KBM-7 (cell line): ENCODE measurements at places on chromosomes 13 and 19.
A peak's percentile ranks its signal among the peaks of the same experiment; 100 is the strongest.

- DNase-seq = peak; percentile 3
Measured at GRCh38 chr13:98869408-98870090, 108.3 kb downstream of the DOCK9 start.

- no peak for DNase-seq
Measured at GRCh38 chr13:44868397-44868796, 120.9 kb downstream of the NUFIP1 start.

DNA sequence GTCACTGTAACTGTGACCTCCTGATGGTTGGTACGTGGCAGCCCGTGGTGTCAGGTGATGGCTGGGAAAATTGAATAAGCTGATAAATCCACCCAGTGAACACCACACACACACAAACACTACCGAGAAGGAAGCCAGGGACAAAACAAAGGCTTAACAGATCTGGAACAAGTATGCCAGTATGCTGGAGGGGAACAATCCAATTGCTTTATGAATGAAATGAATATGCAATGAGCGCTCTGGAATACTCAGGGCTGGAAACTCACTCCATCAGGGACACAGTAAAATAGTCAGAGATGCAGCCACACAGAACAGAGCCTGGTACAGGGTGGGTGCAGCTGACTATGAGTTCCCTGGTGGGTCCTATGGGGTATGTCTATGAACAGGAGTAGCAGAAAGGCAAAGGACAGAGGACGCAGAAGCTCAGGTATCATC, 16.7 kb downstream of the TMTC4 start:
- DNase-seq = no peak

DNA sequence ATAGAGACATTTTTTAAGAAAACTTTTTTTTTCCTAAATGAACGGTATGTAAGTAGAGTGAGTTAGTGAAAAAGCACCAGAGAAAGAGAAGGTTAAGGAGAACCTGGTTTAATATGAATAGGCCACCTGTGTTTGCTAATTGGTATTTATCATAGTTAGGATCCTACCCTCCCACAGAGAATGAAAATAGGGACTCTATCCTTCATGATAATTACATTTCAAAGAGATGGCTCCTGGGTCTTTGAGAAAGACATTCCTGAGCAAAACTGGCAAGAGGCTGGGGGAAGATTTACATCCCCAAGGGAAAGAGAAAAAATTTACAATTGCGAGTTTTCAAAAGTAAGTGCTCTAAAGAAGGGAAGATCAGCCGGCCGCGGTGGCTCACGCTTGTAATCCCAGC, 1284.5 kb downstream of the SLITRK1 start:
- DNase-seq = no peak

DNA sequence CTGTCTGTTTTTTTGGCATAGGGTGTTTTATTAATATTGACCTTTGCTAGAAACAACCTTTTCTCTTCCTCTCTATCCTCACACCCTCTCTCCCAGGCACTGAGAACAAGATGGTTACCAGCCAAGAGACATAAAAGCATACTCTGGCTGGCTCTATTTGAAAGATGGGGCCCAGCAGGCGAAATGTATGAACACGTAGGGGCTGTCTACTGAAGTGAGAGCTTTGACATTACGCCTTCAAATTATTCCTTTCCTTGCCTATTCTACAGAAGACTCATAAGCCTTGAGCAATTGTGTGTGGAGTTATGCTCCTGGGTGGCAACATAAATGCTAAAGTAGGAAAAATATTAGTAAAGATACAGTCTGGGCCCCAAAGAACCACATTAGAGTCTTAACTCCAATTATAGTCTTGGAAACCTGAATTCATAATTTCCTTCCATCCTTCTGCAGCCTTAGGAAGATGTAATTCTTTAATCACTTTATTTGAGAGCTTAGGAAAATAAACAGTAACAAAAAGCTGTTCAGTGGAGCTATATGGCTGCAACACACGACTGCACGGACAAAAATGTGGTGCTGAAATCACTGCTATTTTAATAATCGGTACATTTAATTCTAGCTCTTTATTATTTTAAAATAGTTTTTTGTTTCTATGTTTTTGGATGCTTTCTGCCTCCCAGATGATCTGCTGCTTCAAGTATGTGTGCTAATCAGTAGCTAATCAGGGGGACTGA, 122.3 kb upstream of the RNF113B start:
- no peak for DNase-seq

GRCh38 chr13:36313047-36313969, 15.7 kb upstream of the CCDC169 start:
- no peak for DNase-seq

GRCh38 chr13:41710771-41711170, 250.1 kb downstream of the VWA8 start:
- no peak for DNase-seq

DNA sequence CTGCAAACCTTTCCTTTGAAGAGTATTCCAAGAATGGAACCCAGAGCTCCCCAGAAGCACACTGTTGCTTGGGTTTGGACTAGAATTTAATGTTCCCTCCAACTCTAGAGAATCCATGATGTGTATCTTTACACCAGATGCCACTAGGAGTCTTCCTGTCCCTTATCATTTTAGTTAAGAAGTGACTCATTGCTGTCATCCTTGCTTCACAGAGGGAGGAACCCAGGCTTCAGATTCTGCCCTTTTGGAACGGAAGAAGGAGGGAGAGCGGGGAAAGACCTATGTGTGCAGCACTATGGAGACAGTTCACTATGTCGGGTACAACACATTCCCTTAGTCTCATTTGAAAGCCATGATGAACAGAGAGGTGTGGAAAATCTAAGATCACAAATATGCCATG, 2.1 kb upstream of the ATP12A start:
- DNase-seq = peak; percentile 29

DNA sequence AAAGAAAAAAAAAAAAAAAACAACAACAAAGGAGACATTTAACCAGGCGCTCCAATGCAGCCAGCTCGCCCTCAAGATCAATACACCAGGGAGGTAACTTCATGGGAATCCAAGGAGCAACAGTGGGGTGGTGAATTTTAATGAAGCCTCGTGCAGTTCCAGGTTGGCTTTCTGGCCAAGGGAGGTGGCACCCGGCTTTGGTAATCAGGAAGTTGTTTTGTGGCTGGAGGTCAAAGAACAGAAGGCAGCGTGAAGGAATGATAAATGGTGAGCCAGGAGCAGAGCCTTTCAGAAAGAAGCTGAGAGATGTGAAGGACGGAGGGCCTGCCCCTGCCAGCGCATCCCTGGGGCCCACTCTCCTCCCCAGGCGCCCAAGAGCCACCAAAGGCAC, 188.2 kb upstream of the TSC22D1 start:
- peak; percentile 16 for DNase-seq

GRCh38 chr19:1843646-1844394, 4.5 kb downstream of the REXO1 start:
- DNase-seq = no peak

GRCh38 chr13:37488726-37489125, 109.8 kb downstream of the POSTN start:
- DNase-seq = no peak

GRCh38 chr13:112720251-112720650, 30.4 kb downstream of the ATP11A start:
- DNase-seq = no peak

DNA sequence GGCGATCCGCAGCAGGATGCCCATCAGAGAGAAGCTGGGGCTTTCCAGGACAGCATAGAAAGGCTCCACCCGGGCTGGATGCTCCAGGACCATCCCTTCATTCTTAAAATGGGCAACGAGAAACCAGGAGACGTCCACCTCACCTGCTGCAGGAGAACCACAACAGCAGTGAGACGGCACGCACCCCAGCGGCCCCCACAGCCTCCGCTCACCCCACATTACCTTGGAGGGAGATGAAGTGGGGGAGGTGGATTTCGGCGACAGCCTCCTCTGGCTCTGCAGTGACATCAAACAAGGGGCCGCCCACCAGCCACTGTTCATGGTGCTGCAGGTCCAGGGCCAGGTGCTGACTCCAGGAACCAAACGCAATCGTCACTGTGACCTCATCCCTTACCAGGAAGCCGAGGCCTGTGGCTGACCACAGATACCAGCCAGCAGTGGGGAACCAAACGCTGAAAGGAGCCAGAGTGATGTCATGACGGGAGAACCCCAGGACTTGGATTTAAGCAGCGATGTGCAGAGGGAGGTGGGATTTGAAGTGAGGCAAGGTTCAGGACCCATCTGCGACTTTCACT, 25.1 kb downstream of the CARD8 start:
- DNase-seq = no peak

- DNase-seq = no peak
Measured at GRCh38 chr13:48539550-48539949, 6.7 kb upstream of the RCBTB2 start.

DNA sequence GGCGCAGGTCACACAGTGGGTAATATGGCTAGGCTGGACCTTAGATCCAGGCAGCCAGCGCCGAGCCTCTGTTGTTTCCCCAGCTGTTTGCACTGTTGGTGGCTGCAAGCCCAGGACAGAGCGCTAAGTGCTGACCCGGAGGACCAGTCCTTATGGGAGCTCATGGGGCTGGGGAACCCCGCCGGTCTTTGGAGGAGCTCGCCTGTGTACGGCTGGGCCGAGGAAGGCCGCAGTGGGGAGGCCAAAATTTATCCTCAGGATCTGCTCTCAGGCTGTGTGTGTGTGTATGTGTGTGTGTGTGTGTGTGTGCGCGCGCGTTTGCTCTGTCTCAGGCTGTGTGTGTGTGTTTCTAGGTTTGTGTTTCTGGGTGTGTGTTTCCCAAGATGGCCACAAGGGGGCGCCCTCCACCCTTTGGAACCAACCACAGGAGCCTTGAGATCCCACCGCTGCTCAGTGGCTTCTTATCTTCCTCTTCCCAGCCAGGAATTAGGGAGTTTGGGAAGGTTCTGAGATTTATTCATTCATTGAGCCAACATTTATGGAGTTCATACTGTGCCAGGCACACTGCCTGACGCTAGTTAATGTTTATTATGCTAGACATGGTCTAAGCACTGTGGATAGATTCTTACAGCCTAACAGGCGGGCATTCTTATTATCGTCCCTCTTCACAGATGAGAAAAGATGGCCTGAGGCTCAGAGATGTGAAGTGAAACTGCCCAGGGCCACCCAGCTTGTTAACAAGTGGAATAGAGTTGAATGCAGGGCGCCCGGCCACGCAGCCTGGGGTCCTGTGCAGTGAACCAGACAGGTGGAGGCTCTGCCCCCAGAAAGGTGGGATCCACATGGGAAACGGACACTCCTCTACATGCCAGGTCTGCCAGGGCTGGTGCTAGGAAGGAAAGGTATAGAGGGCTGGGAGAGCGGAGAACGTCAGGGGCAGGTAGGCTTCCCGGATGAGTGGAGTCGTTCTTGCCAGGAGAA, 13.0 kb downstream of the PGLYRP1 start:
- DNase-seq = peak; percentile 85

- DNase-seq = no peak
Measured at GRCh38 chr13:106302011-106302410, 233.5 kb downstream of the EFNB2 start.

DNA sequence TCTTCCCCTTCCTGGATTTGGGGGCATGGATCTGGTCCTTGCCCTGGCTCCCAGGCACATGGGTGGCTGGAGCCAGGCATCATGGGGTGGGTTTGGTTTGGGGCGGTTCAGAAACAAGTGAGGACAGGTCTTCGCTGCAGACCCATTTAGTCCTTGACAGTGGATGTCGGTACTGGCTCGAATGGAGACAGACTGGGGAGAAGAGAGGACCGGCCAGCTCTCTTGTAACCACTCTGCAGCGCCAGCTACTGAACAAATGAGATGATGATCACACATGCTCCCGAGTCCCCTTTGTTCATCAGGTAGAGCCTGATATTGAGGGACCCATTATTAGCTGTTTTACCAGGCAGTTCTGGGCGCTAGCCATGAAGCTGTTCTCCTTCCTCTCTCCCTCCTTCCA, 64.5 kb downstream of the CHST8 start:
- DNase-seq = no peak
